CD8-positive, alpha-beta memory T cell (primary cell): ENCODE measurements at places on chromosomes 2 and 18. TPM values are rescaled to one million over a fixed set of nuclear protein-coding genes. Genes with fewer than 3 reads are reported as not detected.

GRCh38 chr2:167100506-167100905, 212.2 kb downstream of the XIRP2 start:
- no peak for DNase-seq

- no peak for DNase-seq
These were observed 118.7 kb downstream of the KCTD1 start for GRCh38 chr18:26429535-26430226.

GRCh38 chr2:27871802-27872201, 18.4 kb downstream of the RBKS start:
- DNase-seq: no peak

GRCh38 chr18:10973567-10974203, 175.7 kb downstream of the PIEZO2 start:
- DNase-seq: no peak

- DNase-seq: no peak
These were observed 170.1 kb upstream of the THUMPD2 start for GRCh38 chr2:39949131-39949530.

- peak; percentile 37 for DNase-seq
These were observed 51.4 kb downstream of the KIF5C start for GRCh38 chr2:148926291-148926961.

RANBP2 gene
- 83.4 TPM for total RNA-seq

TRABD2A gene
- total RNA-seq: 20.8 TPM

KANSL1L gene
- total RNA-seq: 5.0 TPM

AQP4 gene
- total RNA-seq: not detected

SLC19A3 gene
- not detected for total RNA-seq

GREB1 gene
- total RNA-seq: 0.55 TPM
